ENCODE measurements at places on chromosomes 3 and 15.

DNA sequence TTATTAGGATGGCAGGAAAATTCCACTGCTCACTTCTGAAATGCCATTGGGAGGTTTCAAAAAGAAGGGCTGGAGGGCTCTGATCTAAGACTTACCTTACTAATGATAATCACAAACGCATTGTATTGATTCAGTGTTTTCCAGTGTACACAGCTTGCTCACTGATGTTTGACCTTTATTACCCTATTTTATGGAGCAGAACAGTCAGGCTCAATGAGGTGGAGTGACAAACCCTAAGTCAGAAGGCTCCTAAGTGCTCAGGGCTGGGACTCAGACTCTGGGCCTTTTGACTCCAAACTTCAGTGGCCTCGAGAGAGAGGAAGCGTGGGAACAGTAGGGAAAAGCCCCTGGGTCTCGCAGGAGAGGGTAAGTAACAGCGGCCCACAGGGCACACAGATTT lies 20.3 kb upstream of the RAD18 start:
- DNase-seq = no peak

- DNase-seq = no peak
Observed at GRCh38 chr3:130761730-130762311, 15.2 kb upstream of the PIK3R4 start.

DNA sequence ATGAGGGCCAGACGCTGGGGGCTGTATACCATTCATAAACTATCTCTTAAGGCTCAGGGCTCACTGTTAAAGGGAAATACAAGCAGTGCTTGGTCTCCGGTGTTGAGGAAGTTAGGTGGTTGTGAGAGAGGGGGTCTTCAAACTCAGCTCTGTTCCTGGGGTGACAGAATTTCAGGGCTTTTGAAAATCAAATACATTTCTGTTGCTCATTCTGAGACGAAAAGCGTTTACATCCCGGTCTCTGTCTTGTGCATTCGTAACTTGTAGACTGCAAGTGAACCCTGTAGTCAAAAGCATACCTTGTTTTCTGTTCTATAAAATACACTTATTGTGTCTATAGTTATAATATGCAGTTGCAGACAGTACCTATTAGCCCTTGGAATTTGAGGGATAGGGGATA lies 1.7 kb downstream of the SLCO3A1 start:
- no peak for DNase-seq

GRCh38 chr3:195885036-195885891 lies 23.1 kb downstream of the TNK2 start:
- no peak for DNase-seq

DNA sequence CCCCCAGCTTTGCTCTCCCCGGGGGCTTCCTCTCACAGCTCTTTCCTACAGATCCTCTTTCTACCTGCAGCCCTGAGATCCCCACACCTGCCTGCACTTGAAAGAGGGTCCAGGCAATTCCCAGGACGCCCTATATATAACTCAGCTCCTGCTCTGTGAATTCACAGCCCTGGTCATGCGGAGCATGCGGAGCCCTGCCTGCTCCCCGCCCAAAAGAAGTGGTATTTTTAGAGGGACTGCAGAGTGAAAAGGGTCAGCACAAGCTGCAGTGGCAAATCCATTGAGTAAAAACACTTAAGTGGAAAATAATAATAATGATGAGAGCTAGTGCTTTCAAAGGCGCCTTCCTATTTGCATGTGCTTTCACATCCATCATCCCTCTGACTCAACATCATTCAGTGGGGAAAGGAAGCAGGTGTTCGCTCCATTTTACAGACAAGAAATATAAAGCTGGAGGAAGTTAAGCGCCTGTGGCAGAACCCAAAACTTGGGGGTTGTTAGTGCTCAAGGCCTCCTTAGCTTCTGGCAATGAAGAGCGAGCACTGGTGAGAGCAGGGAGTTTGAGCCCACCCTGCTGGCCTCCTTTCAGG lies 76.3 kb upstream of the LIPC start:
- DNase-seq = no peak

- peak; percentile 76 for DNase-seq
Observed at GRCh38 chr15:47944637-47945288, 176.0 kb upstream of the SLC24A5 start.

DNA sequence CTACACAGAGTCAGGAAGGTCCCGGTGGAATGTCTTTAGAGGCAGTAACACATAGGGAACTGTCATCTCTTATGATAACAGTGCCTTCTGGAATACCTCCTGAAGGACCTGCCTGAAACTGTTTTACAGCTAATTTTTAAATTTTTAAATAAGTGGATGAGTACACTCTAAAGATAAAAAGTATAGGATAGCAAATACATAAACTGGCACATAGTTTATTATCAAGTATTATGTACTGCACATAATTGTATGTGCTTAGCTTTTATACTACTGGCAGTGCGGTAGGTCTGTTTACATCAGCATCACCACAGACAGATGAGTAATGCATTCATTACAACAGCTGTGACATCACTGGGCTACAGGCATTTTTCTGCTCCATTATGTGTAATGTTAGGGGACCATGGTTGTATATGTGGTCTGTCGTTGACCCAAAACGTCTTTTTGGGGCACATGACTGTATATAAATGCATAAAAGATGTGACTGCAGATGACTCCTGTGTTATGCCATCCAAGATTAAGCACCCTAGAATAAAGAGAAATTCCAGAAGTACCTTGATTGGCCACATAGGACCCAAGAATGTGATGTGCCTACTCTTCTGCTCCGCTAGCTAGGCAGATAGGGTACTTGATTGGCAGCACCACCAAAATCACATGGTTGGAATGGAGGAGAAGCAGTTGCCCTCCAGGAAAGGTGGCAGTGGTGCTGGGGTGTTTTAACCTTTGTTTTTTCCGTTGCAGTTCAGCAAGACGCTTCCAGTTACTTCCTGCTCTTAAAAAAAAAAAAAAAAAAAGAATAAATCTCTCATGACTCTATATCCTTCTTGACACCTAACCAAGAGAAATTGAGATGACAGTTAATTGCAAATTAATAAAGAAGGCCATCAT lies 3.3 kb downstream of the VPS8 start:
- no peak for DNase-seq

DNA sequence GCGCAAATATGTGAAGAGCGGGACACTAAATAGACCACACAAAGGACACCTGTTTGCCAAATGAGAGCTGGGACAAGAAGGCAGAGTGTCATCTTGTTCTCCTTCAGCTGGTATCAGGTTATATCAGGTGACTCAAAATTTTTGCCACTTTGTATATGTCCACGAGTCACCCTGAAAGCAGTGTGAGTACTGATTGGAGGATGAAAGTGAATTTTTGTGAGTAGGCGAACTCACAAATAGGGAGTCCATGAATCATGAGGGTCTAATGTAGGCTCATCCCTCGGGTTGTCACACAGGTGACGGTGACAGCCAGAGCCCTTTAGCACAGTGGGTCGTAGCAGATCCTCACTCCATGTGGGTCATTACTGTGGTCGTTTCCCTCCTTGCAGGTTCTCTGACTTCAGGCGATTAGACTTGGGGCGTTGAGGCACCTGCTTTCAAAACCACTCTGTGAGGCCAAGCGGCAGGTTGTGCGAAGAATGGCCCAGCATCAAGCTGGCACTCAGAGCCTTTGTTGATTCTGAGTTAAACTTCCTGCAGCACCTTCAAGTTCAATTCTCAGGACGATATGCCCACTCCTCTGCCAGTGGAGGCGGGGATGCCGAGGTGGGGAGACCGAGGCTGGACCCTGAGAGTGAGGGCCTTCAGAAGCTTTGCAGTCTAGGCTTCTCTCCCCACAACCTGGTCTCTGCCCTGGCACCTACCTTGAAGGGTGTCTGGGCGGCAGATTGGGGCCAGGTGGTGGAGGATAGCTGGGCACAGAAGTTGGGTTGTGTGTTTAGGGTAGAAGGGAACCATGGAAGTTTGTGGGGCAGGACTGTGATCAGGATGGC lies 173.8 kb downstream of the SMAD6 start:
- no peak for DNase-seq

DNA sequence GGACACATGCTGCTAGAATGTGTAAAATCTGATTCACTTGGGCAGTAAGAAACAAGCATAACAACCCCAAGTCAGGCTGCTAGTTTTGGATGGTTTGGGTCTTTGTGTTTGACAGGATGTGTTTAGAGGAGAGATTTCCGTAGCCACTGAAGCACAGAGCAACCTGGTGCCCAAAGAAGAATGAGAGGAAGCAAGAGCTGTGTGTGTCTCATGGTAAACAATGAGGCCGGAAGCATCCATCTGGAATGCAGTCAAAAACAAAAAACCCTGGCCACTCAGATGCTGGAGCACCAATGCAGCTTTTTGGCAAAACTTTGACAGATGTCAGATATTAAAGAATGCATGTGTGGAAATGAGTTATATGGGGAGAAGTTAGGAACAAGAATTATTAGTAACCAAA lies 39.4 kb upstream of the SNRK start:
- DNase-seq = no peak

GRCh38 chr15:32967521-32967920 lies 227.0 kb downstream of the FMN1 start:
- DNase-seq = no peak

- DNase-seq = no peak
Observed at GRCh38 chr15:77819851-77820728, 187.4 kb upstream of the LINGO1 start.
